ENCODE measurements at places on chromosomes 11 and 22.

GRCh38 chr22:46114518-46115387, 35.6 kb upstream of the PPARA start:
- no peak for DNase-seq

DNA sequence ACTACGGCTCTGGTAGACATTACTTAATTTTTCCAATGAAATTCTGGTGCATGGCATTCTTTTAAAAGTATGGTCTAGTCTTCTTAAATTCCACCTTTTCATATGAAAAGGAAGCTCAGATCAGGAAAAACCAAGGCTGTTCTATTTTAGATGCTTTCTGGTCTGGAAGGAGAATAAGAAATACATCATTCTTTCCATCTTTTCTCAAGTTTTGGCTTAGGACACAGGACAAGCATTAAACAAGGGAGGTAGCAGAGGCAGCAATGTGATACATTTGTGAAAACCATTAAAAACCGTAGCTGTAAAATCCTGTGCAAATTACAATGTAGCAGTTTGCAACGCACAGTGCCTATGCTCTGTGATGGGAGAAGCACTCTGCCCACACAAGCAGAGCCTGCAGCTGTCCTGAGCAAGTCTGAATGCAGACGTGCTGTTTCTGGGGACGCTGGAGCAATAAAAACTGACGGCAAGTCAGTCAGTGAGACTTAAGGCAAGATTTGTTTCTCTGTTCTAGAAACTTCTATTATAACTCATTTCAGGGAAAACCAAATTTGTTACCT, 23.7 kb downstream of the NAP1L4 start:
- DNase-seq, result no peak

DNA sequence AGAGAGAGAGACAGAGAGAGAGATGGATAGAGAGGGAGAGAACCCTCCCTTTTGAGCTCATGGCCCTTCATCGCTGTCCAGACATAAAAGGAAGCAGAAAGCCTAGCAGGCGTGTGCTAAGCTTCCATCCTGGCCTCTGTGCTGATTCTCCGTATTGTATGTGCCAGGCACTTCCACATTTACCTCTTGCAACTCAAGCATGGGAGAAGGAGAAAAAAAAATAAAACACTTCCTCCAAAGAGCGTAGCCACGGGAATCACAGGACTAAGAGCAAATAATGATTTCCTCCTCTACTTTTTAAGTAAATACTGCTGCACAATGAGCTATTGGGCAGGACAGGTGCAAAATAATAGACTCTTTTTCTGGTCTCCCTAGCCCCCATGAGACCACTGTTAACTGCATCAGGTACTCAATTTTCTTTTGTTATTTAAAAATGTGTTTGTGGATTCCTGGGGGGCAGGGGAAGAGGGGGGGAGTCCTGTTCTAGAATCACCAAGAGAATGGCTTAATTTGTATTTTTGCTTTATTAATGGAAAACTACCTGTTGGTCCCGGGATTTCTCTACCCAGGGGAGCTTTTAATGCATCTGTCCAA, 154.3 kb downstream of the NXPE2 start:
- DNase-seq, result no peak

DNA sequence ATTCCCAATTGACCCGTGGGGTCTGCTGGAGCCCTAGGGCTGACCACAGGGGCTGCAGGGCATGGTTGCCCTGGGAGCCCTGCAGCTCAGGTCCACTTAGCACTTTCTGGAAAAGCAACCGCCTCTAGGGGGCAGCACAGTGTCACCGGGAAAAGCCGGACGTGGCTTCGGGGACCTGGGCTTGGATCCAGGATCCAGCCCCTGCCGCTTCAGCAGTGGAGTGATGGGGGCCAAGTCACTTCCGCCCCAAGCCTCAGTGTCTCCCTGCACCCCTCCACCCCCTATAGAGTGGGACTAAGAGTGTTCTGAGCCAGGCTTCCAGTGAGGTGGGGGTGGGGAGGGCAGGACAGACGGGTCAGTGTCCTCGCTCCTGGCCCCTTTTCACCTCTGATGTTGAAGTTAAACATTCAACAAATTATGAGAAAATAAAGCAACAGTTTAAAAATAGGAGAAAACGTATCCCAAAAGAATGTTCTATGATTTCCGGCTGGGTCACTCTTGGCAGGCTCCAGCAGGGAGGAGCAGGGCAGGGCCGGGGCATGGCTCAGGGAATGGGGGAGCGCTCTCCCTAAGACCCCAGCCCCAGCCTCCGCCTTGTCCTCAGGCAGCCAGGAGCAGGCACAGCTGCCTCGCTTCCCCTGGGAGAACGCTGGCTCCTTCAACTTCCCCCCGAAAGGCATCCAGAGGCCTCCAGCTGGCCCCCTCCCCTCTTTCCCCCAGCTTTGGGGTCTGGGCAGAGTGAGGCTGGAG, 96.5 kb upstream of the FGF3 start:
- DNase-seq, result peak; percentile 20

DNA sequence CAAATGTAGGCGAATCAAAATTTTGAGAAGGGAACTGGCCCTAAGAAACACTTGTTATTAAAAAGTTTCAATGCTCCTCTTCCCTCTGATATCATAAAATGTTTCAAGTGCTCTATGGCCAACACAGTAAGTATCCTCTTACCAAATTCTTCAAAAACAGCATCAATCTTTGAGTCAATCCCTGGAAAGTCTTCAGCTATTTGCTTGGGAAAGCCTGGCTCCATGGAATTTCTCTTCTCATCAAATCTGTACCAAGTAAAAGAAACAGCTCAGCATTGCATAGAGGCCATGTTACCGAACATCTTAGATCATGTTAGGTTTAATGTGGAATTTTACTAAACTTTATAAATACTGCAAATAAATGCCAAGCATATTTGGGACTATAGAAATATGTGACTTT, 6.3 kb downstream of the MMP3 start:
- DNase-seq, result no peak

- DNase-seq, result no peak
These were observed 437.0 kb downstream of the TBC1D22A start for GRCh38 chr22:47199261-47199978.

DNA sequence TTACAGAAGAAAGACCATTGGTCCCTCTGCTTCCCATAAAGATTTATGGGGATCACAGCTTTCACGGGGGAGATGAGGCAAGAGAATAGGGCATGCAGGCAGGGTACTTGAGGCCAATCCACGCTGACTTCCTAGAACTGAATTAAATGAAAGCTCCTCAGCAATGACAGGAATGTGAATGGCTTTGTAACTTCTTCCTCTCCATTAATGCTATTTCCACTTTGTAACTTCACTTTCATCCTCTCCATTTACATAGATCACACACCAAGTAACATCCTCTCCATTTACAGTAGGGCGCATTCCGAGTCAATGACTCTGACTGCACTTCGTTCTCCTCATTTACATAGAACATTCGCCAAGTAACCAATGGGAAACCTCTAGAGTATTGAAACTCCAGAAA, 89.8 kb downstream of the PIWIL4 start:
- DNase-seq, result peak; percentile 6

GRCh38 chr11:120096369-120097191, 41.3 kb downstream of the TRIM29 start:
- DNase-seq, result no peak

GRCh38 chr11:103924166-103925013, 112.0 kb upstream of the DDI1 start:
- DNase-seq, result no peak

- no peak for DNase-seq
These were observed 4.9 kb downstream of the POLR3H start for GRCh38 chr22:41539146-41540005.

DNA sequence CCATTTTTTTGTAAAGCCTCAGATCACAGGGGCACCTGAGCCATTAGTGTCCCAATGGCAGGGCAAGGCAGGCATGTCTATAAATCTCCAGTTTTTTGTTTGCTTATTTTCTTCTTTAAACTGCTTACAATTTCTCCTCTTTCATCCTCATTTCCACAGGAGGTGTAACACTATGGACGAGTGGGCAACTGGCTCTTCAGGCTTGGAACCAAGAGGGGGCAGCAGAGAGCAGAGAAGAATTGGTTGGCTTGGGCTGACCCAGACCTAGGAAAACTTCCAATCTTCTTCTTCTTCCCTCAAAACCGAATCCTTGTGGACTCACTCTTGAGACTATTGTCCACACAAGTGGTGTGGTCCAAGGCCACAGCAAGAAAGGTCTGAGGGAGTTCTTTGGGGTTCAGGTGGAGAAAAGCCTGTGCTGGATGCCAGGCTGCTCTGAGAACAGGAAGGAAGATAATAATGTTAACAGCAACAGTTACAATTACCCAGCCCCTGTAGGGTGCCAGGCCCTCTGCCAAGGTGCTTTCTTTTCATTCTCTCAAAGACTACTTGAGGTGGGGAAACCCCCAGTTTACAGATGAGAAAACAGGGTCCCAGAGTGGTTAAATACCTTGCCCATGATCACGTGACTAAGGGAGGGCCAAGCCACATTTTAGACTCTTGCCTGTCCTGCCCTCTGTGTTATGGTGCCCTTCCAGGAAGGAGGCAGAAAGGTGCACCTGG, 70.7 kb upstream of the E2F8 start:
- peak; percentile 21 for DNase-seq

GRCh38 chr11:1348146-1348795, 38.8 kb upstream of the TOLLIP start:
- no peak for DNase-seq

DNA sequence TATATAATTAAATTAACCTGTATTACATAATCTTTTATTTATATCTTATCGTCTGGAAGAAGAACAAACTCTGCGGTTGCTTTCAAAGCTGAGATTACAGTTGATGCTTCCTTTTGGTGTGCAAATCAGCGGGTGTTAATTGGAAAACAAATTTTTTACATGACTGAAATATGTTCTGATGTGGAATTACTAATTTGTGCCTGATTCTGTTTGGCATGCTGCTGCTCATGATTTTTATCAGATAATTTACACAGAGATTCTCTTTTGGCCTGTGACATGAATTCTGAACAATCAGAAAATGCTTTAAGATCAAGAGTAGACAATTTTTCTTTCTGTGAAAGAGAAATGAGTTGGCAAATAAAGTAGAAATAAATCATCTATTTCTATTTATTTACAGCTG, 510.8 kb downstream of the NELL1 start:
- no peak for DNase-seq

- no peak for DNase-seq
These were observed 1445.5 kb downstream of the BRD1 start for GRCh38 chr22:48382197-48382596.

DNA sequence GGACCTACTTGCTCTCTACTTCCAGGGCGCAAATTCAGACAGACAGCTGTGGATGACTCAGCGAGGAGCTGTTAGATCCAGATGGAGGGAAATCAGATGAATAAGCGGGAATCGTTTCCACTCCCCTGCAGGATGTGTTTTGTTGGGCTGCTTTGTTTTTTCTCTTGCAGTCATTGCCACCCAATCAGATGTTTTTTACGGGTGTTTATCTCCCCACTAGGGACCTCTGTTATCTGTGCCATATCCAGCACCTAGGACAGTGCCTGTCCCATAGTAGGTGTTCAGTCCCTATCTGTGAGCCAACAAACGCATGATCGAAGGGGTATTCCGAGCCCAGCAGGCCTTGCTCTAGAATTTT, 51.1 kb upstream of the PARVG start:
- peak; percentile 5 for DNase-seq

DNA sequence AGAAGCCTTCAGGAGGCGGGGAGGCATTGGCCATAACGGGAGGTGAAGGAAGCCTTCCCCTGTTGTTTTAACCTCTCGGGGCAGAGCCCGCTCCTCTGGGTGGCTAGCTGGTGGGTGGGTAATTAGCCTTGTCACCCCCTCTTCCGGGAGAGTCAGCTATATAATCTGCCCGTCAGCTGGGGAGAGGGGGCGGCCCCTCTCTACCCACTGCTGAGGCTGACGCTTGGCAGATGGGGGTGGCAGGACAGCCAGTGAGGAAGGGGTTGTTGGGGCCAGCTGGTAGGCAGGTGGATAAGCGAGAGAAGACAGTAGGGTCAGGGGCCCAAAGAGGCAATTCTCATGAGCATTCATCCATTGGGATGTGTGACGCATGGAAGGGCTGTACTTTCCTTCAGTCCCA, 33.0 kb upstream of the SYT7 start:
- no peak for DNase-seq

DNA sequence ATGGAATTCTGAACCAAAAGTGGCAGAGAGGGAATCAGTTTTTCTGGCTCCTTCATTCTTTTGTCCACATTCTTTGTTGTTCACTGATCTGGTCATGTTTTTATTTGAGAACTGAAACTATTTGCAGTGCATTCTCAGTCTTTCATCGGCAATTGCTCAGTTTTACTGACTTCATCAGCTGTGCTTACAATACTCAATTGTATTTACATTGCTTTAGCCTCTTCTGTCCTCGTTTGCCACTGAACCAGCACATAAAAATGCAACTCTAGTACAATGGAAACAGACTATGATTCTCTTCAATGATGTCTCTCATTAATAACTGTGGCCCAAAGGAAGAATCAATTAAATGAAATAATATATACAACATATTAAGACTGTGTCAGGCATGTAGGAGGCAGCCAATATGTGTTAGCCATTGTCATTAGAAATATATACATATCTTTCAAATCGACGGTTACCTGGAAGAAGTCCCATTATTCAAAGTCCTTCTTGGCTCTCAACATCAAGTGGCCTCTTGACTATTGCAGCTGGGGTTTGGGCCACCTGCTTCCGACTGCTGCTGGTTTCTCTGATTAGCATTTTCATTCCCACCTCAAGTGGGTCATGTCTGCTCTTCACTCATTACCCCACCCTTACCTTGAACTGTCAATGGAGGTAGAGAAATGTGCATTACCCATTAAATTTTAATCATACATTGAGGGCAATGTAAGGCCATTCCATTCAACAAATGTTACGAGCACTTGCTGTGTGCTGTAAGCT, 600.1 kb downstream of the INSC start:
- no peak for DNase-seq

- no peak for DNase-seq
These were observed 214.7 kb upstream of the NARS2 start for GRCh38 chr11:78789375-78789774.

- no peak for DNase-seq
These were observed 28.4 kb downstream of the RELT start for GRCh38 chr11:73404506-73405145.

Measured in fibroblast of skin of left quadriceps (primary cell).